ENCODE measurements at places on chromosomes 2 and 18. TPM values are rescaled to one million over a fixed set of nuclear protein-coding genes. Genes with fewer than 3 reads are reported as not detected.

ANKRD62 gene
- total RNA-seq = not detected

RGPD3 gene
- total RNA-seq = 0.31 TPM

OTOF gene
- 0.41 TPM for total RNA-seq

FNDC4 gene
- 1.3 TPM for total RNA-seq

DSG4 gene
- total RNA-seq = not detected

SRBD1 gene
- 9.7 TPM for total RNA-seq

IL36B gene
- not detected for total RNA-seq

RIOK3 gene
- total RNA-seq = 74.7 TPM

MC5R gene
- total RNA-seq = not detected

TRABD2A gene
- 1.7 TPM for total RNA-seq
